ENCODE measurements at places on chromosomes 7 and 10.
A peak's percentile ranks its signal among the peaks of the same experiment; 100 is the strongest.

GRCh38 chr10:124689911-124690498 lies 54.2 kb downstream of the FAM53B start:
- DNase-seq, result no peak

DNA sequence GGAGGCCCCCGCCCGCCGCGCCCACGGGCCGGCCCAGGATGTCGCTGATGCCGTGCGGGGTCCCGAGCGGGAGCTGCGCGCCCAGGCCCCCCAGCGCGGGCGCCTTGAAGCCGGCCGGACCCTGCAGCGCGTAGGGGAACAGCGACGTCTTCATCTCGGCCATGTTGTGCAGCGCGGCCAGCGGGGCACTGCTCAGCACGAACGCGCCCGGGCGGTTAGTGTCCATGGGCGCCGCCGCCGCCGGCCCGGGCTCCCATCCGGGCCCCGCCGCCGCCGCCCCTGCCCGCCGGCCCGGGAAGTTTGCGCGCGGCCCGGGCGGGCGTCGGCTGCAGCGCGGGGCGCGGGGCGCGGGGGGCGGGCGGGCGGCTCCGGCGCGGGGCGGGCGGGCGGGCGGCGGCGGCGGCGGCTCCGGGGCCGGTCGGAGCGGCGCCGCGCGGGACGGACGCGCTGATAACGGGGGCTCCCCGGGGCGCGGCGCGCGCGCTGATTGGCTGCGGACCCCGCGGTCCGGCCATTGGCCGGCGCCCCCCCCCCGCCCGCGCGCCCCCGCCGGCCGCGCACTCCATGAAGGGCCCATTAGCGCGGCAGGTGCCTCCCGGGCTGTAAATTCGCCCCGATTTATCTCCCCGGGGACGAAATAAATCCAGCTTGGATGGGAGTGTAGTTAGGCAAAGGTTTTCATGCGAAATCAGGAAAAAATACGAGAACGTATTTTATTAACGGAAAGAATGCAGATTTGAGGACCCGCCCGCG lies at the start of gene NKX6-2:
Gene NKX6-2, minus strand, starts transcription at position 425 of the 753 bp plus-strand sequence. Its CDS starts 199 bp downstream, at position 226.
- no peak for DNase-seq

DNA sequence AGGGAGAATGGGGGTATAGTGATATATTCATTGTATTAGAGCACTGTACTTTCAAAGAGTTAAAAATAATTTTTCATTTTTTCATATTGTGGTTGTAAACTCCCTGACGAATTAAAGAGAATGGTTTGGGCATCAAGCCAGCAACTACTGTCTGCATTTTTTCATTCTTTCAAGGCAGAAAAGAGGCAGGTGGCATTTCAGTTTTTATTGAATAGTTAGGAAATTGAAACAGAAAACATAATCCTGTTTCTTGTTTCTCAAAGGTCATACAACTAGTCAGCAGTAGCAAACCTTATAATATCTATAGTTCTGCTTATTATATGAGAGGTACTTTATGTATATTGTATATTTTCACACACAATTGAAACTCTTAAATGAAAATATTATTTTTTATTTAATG lies 303.9 kb upstream of the KCND2 start:
- DNase-seq, result no peak

- no peak for DNase-seq
These were observed 6.3 kb downstream of the ACTL6B start for GRCh38 chr7:100649826-100650565.

DNA sequence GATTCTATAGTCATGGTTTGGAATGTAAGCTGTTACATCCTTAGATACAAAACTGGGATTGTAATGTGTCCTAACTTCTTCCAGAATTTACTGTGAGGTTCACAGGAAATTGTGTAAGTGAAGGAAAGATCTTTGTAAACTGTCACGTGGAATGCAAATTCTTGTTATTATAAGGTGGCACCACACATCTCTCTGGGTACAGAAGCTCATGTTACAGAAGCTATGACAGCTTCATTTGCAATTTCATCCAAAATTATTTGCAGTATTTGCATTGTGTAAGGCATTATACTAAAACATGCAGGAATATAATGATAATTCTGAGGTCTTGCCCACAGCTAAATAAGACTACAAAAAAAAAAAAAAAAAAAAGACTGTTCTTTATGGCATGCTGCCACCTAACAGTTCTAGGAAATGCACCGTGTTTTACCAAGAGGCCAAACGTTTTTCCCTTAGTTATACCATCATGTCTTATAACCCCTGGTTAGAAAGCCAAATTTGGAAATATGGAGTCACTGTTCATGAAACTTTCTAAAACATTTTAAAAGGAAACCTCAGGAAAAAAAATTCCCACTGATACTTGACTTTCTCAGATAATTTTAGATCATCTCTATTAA lies 17.6 kb downstream of the MINDY3 start:
- DNase-seq, result no peak

GRCh38 chr7:158328376-158329013 lies 259.1 kb downstream of the PTPRN2 start:
- no peak for DNase-seq

DNA sequence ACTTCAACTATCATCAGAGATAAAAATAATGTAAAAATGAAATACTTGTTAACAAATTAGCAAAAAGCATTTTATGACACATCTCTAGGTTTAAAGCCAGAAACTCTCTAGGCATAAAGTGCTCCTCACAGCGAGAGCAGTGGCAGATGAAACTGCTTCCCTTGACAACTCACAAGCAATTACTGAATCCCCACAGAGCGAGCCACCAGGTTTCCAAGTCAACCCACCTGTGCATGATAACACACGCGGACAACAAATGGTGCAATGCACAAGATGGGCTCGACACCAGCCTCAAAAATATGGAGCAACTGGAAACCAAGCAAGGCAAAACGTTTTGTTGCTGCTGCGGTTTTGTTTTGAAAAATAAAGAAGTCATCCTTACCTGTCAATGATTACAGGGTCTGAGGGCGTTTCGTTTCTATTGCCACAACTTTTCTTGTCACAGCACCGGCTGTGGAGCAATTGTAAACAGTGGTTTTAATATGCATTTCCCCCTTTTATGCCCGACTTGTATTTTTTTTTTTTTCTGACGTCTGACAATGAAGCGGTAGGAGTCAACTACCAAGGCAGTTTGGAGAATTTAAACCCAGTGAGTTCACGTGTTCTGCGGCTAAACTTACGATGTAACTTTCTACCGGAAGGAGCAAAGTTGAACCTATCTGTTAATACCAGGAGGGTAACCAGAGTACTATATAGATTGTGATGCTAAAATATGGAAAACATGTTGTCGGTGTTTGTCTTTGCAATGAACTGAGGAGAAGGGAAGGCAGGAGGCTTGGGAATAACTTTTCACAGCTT lies 7.0 kb downstream of the EBF3 start:
- DNase-seq, result no peak

GRCh38 chr7:15813448-15813847 lies 127.0 kb upstream of the MEOX2 start:
- no peak for DNase-seq

- DNase-seq, result peak; percentile 18
These were observed 48.4 kb upstream of the FAM20C start for GRCh38 chr7:143811-144453.

- DNase-seq, result no peak
These were observed 124.0 kb downstream of the CNNM2 start for GRCh38 chr10:103042129-103042528.

- peak; percentile 50 for DNase-seq
These were observed 1.4 kb upstream of the LCOR start for GRCh38 chr10:96830511-96831199.

- DNase-seq, result no peak
These were observed 70.5 kb downstream of the SDK1 start for GRCh38 chr7:3371601-3372000.

DNA sequence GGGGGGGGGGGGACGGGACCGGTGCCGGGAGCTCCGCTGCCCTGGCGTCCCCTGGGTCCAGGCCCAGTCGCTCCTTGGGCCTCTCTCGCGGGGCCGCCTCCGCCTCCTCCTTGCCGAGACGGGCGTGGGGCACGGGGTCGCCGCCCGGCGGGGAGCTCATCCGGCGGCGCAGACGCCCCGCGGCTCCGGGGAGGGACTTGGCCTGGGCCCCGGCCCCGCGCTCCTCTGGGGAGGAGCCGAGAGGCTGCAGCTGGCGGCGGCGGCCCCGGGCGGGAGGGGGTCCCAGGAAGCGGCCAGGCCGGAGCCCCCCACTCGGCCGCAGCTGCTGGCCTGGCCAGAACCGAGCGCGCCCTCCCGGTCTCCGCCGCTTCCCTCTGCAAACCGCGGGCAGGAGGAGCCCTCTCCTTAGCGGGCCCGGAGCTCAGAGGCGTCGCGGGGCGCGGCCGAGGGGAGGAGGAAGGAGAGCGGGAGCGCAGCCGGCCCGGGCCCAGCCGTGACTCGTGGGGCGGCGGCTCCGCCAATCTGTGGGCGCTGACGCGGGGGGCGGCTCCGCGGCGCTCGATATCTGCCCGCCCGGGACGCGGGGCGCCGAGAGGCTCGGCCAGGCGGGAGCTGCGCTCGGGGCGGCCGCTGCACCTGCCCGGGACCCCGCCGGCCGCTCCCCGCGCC lies at the start of gene FAM20C:
Gene FAM20C, plus strand, starts transcription at position 591 of the 669 bp plus-strand sequence. CDS start 629 bp downstream, outside the sequence.
- DNase-seq, result peak; percentile 30

- DNase-seq, result no peak
These were observed 78.4 kb downstream of the CARD11 start for GRCh38 chr7:2965301-2965700.

GRCh38 chr10:655184-655583 lies 34.3 kb downstream of the DIP2C start:
- DNase-seq, result no peak
